ENCODE measurements at places on chromosomes 4 and X.

GRCh38 chrX:39324233-39324930, 523.1 kb downstream of the MID1IP1 start:
- H3K36me3 ChIP-seq: no peaks in the 10 kb centered on the region
- no peak overlapping the region for H3K27ac ChIP-seq
- H3K4me3 ChIP-seq: no peak overlapping the region
- no peaks in the 10 kb centered on the region for H3K27me3 ChIP-seq

DNA sequence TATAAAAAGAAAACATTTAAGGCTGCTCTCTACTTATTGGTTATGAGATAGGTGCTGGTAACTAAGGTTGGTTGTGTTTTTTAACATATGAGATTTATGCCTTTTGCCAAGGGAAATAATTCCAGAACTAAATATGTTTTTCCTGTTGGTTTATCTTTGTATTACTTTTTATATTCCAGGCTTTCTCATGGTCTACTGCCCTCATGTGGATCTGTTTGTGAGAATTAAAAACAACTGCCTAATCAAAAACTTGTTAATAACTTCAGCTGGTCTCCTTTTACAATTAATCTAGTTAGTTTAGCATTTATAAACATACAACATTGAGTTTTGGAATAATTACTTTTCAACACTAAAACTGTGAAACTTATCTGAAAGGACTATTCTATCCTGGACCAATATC, 1208.3 kb downstream of the ADGRL3 start:
- H3K4me1 ChIP-seq: peaks cover 11% of the 10 kb centered on the region
- H3K4me3 ChIP-seq: no peak overlapping the region
- no peaks in the 10 kb centered on the region for H3K27me3 ChIP-seq
- no peak overlapping the region for H3K27ac ChIP-seq

DNA sequence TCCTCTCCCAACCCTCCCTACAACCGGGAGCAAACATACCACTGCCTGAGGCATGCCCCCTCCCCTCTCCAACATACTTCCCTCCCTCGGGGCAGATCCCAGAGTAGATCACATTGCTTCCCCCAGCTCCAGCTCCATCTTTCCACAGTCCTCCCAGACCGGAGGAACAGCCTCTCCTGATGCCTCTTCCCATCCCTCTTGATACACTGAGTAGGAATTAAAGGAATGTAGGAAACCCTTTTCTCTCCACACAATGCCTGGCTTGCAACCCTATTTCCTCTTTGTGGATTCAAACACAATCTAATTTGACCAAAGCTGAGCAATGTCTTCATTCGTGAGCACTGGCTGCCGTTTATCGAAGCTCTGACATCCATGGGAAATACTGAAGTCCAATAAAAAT, 339.8 kb downstream of the BCOR start:
- no peaks in the 10 kb centered on the region for H3K36me3 ChIP-seq
- no peak overlapping the region for H3K4me3 ChIP-seq
- DNase-seq: no peak
- H3K4me1 ChIP-seq: peaks cover 9% of the 10 kb centered on the region
- H3K27ac ChIP-seq: no peak overlapping the region

DNA sequence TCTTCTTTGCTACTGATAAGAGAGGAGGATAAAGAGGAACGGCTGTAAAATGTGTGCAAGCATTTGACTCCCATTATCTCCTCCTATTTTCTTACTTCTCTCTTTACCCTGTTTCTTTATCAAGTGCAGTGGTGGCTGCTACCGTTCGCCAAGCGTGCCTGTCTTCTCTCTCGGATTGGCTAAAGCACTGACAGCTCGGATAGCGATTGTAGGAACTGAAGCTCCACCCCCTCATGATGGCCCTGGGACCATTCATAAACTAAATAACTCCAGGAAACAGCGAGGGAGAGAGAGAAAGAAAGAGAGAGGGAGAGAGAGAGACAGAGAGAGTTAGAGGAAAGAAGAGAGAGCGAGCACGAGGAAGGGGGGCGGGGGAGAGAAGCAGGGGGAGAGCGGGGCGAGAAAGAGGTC, 305 bp upstream of the MAB21L2 start:
- peaks cover 5% of the 10 kb centered on the region for H3K4me1 ChIP-seq
- H3K27me3 ChIP-seq: peaks cover 92% of the 10 kb centered on the region
- peak; percentile 57 for DNase-seq
- no peak overlapping the region for H3K27ac ChIP-seq
- no peaks in the 10 kb centered on the region for H3K36me3 ChIP-seq

DNA sequence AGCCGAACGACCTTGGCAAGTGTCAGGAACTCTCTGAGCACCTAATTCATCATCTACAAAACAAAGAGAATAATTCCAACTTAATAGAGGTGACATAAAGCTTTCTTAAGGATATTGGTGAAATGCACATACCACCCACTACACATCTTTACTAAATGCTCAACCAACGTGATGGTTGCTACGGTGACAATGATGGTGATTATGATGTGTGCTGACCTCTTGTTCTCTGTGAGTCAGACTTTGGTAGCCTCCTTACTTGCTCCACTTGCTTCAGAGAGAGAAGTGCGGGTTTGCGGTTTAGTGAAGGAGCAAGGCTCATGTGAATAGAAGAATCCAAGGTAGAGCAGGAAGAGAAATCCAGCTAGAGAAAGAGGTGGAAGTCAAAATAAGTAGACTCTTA, 52.8 kb upstream of the CLNK start:
- no peaks in the 10 kb centered on the region for H3K36me3 ChIP-seq
- no peak for DNase-seq
- no peaks in the 10 kb centered on the region for H3K4me1 ChIP-seq
- H3K27ac ChIP-seq: no peak overlapping the region
- no peaks in the 10 kb centered on the region for H3K27me3 ChIP-seq

DNA sequence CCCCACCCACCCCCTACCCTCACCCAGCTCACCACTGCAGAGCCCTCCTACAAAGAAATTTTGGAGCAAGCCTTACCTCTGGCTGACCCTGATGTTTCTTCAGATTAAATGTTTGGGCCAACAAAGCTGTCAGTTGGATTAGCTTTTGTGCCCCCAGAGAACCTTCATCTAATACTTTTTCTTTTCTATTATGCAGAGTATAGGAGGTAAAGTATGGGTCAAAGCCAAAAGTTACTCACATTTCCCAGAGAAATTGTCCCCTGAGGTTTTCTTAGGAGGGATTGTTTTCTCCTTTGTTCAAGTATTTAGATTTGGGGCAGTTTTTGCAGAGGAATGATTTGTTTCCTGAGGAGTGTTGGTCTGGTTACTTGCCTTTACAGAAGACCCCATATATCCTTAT, 69.5 kb downstream of the AASDH start:
- no peak overlapping the region for H3K4me3 ChIP-seq
- H3K4me1 ChIP-seq: no peaks in the 10 kb centered on the region
- H3K27ac ChIP-seq: no peak overlapping the region
- H3K36me3 ChIP-seq: no peaks in the 10 kb centered on the region

DNA sequence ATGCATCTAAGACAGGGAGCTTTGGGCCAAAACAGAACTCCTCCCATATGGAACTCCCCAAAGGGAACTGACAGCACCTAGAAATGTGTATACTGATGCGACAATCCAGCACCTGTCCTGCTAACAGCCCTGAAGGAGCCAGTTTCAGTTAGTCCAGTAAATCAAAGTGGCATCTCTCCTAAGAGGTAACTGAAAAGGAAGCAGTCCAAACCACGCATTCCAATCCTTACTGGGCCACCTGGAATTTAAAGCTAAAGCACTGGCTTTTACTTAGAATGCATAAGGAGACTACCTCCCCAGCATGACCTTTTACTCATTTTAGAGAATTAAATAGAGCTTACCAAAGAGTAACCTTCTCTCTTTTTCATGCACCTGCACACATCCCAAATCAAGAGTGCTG, 586.8 kb upstream of the PITX2 start:
- H3K4me1 ChIP-seq: no peaks in the 10 kb centered on the region
- H3K27me3 ChIP-seq: no peaks in the 10 kb centered on the region
- no peak overlapping the region for H3K27ac ChIP-seq
- H3K4me3 ChIP-seq: no peak overlapping the region
- H3K36me3 ChIP-seq: no peaks in the 10 kb centered on the region
- no peak for DNase-seq

- no peaks in the 10 kb centered on the region for H3K27me3 ChIP-seq
- H3K36me3 ChIP-seq: no peaks in the 10 kb centered on the region
- DNase-seq: peak; percentile 2
- H3K4me3 ChIP-seq: no peak overlapping the region
Measured at GRCh38 chrX:19899217-19899788, 11.9 kb upstream of the SH3KBP1 start.

DNA sequence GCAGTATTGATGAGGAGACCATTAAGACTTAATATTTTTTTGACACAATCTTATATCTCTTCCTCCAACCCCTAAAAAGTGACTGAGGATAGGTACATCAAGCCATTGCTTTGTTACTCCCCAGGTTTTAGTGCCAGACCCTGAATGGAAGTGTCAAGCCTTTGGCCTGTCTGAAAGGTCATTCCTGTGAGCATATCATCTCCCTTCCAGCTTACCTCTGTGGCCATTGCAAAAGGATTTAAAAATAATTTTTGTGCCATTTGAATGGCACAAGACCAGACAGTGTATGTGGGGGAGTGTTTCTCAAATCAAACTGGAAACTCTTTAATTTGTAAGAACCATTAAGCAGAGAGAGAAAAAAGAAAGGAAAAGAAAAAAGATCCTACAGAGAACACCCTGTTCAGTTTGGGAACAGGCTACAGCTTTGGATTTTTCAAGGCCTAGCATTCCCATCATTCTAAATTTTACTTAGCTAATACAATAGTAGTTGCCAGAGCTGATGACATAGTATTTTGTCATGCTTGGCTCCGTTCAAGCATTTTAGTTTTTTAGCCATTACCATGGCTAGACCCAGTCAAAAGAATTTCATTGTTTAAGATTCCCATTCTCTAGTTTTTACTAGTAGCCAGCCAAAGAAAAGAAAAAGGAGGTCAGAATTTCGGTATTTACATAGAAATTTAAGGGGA, 49.6 kb downstream of the HPF1 start:
- no peaks in the 10 kb centered on the region for H3K4me1 ChIP-seq
- H3K4me3 ChIP-seq: no peak overlapping the region
- DNase-seq: peak; percentile 22

- H3K4me3 ChIP-seq: no peak overlapping the region
- H3K4me1 ChIP-seq: no peaks in the 10 kb centered on the region
- no peaks in the 10 kb centered on the region for H3K36me3 ChIP-seq
- H3K27ac ChIP-seq: no peak overlapping the region
- no peak for DNase-seq
Measured at GRCh38 chr4:153513596-153513995, 47.4 kb downstream of the TMEM131L start.

- no peaks in the 10 kb centered on the region for H3K36me3 ChIP-seq
- H3K4me3 ChIP-seq: no peak overlapping the region
- DNase-seq: no peak
- no peak overlapping the region for H3K27ac ChIP-seq
- H3K4me1 ChIP-seq: no peaks in the 10 kb centered on the region
Measured at GRCh38 chr4:100728861-100729260, 211.0 kb upstream of the EMCN start.

GRCh38 chr4:102299354-102300107, 45.8 kb downstream of the SLC39A8 start:
- H3K27me3 ChIP-seq: no peaks in the 10 kb centered on the region
- H3K27ac ChIP-seq: no peak overlapping the region
- DNase-seq: peak; percentile 70
- H3K4me1 ChIP-seq: peaks cover 8% of the 10 kb centered on the region
- no peaks in the 10 kb centered on the region for H3K36me3 ChIP-seq

- H3K27ac ChIP-seq: no peak overlapping the region
- DNase-seq: peak; percentile 6
- no peaks in the 10 kb centered on the region for H3K36me3 ChIP-seq
- peak overlapping the region; percentile 18 for H3K4me3 ChIP-seq
- H3K4me1 ChIP-seq: no peaks in the 10 kb centered on the region
Measured at GRCh38 chrX:11427453-11428071, 134.3 kb downstream of the AMELX start.

- no peaks in the 10 kb centered on the region for H3K4me1 ChIP-seq
- no peak for DNase-seq
- no peaks in the 10 kb centered on the region for H3K36me3 ChIP-seq
Measured at GRCh38 chr4:73743795-73744194, 3.4 kb downstream of the CXCL8 start.

- no peaks in the 10 kb centered on the region for H3K4me1 ChIP-seq
- DNase-seq: no peak
- no peak overlapping the region for H3K27ac ChIP-seq
- H3K27me3 ChIP-seq: no peaks in the 10 kb centered on the region
- no peak overlapping the region for H3K4me3 ChIP-seq
Measured at GRCh38 chr4:34731070-34731469, 1513.2 kb downstream of the ARAP2 start.

DNA sequence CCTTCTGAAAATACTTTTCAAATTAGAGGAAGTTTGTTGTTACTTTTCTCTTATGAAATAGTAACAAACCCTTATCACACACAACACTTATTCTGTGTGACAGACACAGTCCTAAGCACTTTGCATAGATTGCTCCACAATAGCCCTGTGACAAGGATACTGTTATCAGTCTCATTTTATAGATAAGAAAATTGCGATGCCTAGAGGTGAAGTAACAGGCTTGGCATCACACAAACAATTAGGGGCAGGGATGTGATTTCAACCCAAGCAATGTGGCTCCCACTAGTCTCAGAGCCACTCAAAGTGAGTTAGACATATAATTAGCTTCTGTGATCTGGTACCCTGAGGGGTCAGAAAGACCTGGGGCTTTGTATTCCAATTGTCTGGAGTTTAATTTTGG, 339.9 kb downstream of the FBXO8 start:
- peak overlapping the region; percentile 53 for H3K27ac ChIP-seq
- H3K4me3 ChIP-seq: no peak overlapping the region
- no peaks in the 10 kb centered on the region for H3K27me3 ChIP-seq
- H3K4me1 ChIP-seq: peaks cover 60% of the 10 kb centered on the region
